H54 (cell line): ENCODE measurements at places on chromosomes 12 and 14.

DNA sequence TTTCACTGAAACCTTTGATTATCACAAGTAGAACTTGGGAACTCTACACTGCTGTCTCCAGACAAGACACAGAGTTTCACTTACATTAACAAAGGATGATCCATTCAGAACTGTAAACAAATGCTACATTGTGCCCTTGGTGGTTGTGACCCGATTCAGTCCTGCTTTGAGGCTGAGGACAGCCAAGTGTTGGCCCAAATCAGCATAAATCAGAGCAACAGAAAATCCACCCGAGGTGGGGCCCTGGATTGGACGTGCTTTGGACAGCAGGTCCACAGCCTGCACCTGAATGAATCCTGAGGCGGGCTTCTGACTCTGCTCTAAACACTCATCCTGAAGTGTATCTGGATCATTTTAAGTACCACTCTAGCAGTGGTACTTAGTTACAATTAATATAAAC is 68.8 kb downstream of the PPP2R5C start:
- DNase-seq = no peak

DNA sequence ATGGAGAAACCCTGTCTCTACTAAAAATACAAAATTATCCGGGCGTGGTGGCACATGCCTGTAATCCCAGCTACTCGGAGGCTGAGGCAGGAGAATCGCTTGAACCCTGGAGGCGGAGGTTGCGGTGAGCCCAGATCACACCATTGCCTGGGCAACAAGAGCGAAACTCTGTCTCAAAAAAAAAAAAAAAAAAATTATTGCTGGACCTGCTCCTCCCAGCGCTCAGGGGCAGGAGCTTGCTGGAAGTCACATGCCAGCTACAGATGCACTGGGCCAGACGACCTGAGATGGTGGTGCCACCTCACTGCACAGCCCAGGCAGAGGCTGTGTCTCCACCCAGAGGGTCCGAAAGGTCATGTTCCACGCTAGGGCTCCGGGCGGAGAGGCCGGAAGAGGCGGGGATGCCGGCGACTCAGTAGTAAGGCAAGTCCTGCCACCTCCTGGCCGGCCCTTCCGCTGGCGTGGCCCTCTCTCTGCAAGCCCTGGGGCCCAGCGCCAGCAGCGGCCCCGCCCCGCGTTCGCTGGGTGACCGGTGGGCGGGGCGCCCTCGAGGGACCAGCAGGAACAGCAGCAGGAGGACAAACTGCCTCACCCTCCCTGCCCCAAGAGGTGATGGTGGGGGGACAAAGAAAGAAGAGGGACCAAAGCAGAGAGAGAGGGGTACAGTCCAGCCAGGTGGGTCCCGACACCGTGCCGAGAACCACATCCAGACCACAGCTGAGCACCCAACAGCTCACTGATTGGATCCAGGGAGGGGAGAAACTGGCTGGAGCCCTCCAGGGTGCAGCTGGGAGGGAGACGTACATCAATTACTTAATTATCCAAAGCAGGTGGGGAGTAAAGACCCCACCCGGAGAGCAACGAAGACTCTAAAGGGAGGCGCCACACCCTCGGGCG is 3.6 kb upstream of the RHOF start:
- DNase-seq = peak; percentile 94

GRCh38 chr12:51972849-51973273 is 21.4 kb downstream of the ACVR1B start:
- no peak for DNase-seq

GRCh38 chr12:129556082-129556481 is 347.7 kb downstream of the TMEM132D start:
- no peak for DNase-seq

- DNase-seq = no peak
Measured at GRCh38 chr12:70241845-70242244, 1.4 kb upstream of the CNOT2 start.

- no peak for DNase-seq
Measured at GRCh38 chr14:58563978-58564377, 73.8 kb upstream of the DACT1 start.

DNA sequence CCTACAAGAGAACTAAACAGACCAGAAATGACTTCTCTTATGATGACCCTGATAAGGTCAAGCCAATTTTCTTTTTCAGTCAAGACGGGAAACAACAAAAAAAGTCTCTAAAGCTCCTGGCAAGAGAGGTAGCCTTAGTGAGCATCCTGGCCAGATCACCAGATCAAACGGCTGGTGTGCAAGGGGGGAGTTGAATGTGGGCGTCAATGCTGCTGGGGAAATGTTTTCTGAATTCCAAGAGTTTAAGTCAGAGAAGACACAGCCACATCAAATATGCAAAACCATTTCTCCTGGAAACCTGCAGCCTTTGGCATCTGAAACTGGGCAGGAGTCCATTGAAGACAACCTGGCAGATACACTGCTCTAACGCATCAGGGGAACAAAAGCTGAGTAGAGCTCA is 16.0 kb upstream of the SELPLG start:
- DNase-seq = peak; percentile 65

- DNase-seq = no peak
Measured at GRCh38 chr14:34175574-34175973, 224.7 kb upstream of the EGLN3 start.

GRCh38 chr14:31886156-31886835 is 190.8 kb upstream of the ARHGAP5 start:
- DNase-seq = no peak

DNA sequence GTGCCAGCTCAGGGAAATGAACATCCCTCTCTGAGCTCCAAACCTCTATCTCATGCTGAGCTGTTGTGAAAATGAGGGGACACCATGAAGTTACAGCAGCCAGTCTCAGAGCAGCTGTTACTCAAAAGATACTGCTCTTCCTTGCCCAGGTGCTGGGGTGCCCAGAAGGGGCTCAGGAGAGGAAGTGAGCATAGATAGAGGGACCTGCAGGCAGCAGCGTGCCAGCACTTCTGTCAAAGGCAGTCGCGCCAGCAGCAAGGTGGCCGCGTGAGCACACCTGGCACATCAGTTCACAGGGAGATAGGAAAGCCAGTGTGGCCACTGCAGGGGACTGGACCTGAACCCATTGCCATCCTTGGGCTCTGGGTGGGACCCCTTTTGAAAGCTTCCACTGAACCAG is 27.8 kb downstream of the C14orf132 start:
- no peak for DNase-seq

- DNase-seq = no peak
Measured at GRCh38 chr14:100122481-100123223, 36.8 kb downstream of the DEGS2 start.

GRCh38 chr12:110224379-110225304 is 56.4 kb upstream of the ATP2A2 start:
- no peak for DNase-seq

- DNase-seq = no peak
Measured at GRCh38 chr14:76023757-76024156, 38.2 kb downstream of the IFT43 start.
